ENCODE measurements at places on chromosomes 16 and 17.

GRCh38 chr16:50351116-50351515, 17.7 kb downstream of the BRD7 start:
- DNase-seq = no peak

DNA sequence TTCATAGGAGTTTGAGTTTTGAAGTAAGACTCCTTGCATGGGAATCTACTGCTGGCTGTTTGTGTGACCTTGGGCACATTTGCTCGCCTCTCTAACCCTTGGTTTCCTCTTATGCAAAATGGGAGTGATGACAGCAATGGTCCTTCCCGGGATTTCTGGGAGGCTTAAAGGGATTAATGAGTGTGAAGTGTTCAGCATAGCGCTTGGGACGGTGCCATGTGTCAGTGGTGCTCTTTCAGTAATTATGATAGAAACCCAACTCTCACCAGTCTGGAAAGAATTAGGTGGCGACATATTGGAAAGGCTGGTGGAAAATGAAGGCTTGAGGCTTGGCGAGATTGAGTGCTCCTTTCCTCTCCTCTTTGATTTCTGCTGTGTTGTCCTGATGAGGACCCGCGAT, 429.2 kb upstream of the EEF2KMT start:
- no peak for DNase-seq

GRCh38 chr17:71592431-71592830, 528.4 kb upstream of the SOX9 start:
- DNase-seq = no peak

GRCh38 chr16:5444189-5444588, 346.6 kb upstream of the EEF2KMT start:
- no peak for DNase-seq

GRCh38 chr16:1028056-1028455, 44.5 kb upstream of the SSTR5 start:
- DNase-seq = no peak
